Transverse colon (tissue), 4 donors: ENCODE measurements at places on chromosomes 6 and 20. TPM values are rescaled to one million over a fixed set of nuclear protein-coding genes. Genes with fewer than 3 reads are reported as not detected.

DNA sequence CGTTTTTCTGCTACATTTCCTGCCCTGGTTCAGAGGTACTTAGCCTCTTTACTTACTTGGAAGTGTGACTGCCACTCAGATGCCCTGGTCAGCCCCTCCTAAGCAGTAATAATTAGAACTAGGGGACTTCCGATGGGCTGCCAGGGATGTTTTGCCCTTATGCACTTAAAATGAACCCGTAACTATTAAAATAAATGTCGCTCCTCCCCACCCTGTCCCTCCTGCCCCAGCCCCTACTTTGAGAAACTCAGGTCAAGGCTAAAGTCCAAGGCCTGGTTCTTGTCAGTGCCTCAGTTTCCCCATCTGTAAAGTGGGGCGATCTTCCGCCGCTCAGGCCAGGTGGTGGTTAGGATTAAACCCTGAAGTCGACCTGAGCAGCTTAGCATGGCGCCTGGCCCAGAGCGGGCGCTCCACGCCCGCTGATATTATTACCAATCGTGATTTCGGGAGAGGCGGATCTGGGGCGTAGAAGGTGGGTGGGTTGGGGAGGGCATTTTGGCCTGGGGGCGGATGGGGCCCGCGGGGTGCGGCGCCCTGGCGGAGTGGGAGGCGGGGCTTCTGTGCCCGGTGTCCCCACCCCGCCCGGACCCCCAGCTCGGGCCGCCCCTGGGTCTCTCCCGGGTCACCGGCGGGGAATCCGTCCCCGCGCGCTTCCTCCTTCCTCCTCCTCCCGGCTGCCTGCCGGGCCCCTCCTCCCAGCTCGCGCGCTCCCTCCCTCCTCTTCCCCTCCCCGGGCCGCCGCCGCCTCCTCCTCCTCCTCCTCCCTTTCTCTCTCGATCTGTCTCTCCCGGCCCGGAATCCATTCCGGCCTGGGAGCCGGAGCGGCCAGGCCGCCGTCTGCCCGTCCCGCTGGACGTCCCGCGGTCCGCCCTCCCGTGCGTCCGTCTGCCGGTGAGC lies at the start of gene SRC:
SRC (plus strand) TSS at position 802 of the 897 bp plus-strand sequence. CDS start 38,014 bp downstream, outside the sequence.
- H3K27me3 ChIP-seq: no peaks in the 10 kb centered on the region
- DNase-seq: peak; percentile 91
- peak within 1 kb of the TSS; percentile 78 for H3K4me3 ChIP-seq
- H3K4me1 ChIP-seq: peaks cover 66% of the 10 kb centered on the region

OR12D3 gene
- not detected for total RNA-seq

DNA sequence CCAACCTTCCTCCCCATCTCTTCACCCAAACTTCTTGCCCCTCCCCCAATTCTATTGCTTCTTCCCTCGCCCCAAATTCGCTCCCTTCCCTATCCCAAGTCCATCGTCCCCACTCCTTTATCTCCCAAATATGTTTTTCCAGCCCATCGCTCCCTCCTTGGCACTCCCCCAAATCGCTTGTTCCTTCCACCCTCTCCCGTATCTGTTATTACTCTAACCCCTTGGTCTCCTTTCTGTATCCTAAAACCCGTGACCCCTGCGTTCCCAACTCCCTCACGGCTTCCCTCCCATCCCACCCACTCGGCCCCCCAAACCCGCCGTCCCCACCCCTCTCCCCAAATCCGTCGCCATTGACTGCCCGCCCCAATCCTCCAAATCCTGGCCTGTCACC lies 584 bp downstream of the MTCH1 start:
- H3K27me3 ChIP-seq: no peaks in the 10 kb centered on the region
- peaks cover 35% of the 10 kb centered on the region for H3K4me1 ChIP-seq
- no peaks in the 10 kb centered on the region for H3K36me3 ChIP-seq
- no peak for DNase-seq

DNA sequence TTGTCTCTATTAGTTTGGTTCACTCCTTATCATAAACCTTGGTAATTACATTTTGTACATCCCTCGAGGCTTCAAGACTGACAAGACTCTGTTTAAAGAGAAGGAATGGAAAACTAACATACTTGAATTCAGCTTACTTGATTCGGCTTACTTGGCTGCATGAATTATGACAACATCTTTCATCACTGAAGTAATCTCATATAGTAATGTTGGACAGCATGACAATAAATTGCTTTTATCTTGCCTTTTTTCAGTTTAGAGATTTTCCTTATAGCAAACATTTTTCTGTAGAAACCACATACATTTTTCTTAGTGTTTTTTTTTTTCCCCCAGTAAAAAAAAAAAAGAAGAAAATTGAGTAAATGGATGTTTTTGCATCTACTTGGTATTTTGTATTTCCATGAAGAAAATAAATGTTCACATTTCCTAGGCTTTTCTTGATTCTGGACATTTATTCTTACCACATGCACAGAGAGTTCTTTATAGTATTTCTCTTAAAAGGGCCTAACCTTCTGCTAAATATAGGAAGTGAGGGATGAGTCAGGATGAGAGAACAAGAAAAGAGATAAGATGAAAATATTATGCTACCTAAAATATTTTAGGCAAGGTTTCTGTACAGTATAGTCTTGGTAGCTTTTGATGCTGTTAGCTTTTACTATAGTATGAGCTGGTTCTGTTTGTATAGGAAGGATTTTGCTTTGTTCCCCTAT lies 101.0 kb upstream of the HDGFL1 start:
- H3K27ac ChIP-seq: no peak overlapping the region
- no peaks in the 10 kb centered on the region for H3K36me3 ChIP-seq
- H3K27me3 ChIP-seq: no peaks in the 10 kb centered on the region
- H3K4me3 ChIP-seq: no peak overlapping the region

C6orf141 gene
- total RNA-seq: 20.0 TPM

GRCh38 chr6:6678185-6678671 lies 89.7 kb downstream of the LY86 start:
- no peaks in the 10 kb centered on the region for H3K36me3 ChIP-seq
- no peak overlapping the region for H3K4me3 ChIP-seq
- H3K4me1 ChIP-seq: peaks cover 60% of the 10 kb centered on the region
- H3K27ac ChIP-seq: peak overlapping the region; percentile 66
- peak; percentile 70 for DNase-seq

GRCh38 chr6:116287689-116288282 lies 8.1 kb upstream of the TSPYL1 start:
- DNase-seq: no peak
- no peak overlapping the region for H3K4me3 ChIP-seq
- H3K27ac ChIP-seq: no peak overlapping the region
- no peaks in the 10 kb centered on the region for H3K36me3 ChIP-seq
- no peaks in the 10 kb centered on the region for H3K4me1 ChIP-seq

MARCKS gene
- 79.5 TPM for total RNA-seq

- H3K4me1 ChIP-seq: peaks cover 11% of the 10 kb centered on the region
- peak overlapping the region; percentile 61 for H3K27ac ChIP-seq
- peak overlapping the region; percentile 60 for H3K4me3 ChIP-seq
- peak; percentile 31 for DNase-seq
These were observed 24.6 kb downstream of the RIPOR2 start for GRCh38 chr6:24910961-24911725.
